ENCODE measurements at places on chromosomes 2 and 18.

DNA sequence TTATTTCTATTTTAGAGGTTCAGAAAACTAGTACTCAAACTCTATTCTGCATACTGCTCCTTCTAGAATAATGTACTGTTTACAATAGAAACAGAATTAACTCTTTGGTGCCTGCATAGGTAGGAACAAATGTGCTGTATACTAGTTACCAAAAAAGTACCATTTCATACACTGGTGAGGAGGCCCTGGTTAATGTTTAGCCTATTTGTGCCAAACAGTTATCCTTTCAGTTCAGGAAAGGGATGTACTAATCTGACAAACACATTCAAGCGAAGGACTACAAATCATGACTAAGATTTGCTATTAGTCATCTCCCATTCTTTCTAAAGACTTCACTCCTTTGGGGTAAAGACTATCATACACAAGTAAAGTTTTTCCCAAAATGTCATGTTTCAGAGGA lies 47.4 kb downstream of the EXOC6B start:
- no peak for DNase-seq

DNA sequence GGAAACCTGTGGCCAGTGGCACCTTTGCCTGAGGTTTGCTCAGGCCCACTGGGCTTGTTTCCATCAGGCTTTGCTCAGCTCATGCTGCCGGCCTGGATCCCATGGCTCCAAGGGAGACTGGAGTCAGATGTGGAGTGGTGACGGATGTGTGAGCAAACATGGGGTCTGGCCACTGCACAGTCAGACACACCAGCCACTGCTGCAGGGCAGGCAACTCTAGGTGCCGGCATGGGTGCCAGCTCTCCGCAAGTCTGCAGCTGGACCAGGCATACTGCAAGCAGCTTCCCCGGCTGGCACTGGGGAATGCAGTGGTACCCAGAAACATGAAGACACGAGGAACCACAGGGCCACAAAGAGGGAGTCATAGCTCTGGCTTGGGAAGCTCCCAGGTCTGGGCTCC lies 37.4 kb downstream of the TDRD15 start:
- DNase-seq: no peak

GRCh38 chr18:66562279-66562678 lies 41.6 kb downstream of the CDH19 start:
- DNase-seq: no peak

GRCh38 chr2:16148632-16149348 lies 208.4 kb downstream of the MYCN start:
- DNase-seq: no peak

- DNase-seq: no peak
Measured at GRCh38 chr2:16050261-16050907, 110.0 kb downstream of the MYCN start.

DNA sequence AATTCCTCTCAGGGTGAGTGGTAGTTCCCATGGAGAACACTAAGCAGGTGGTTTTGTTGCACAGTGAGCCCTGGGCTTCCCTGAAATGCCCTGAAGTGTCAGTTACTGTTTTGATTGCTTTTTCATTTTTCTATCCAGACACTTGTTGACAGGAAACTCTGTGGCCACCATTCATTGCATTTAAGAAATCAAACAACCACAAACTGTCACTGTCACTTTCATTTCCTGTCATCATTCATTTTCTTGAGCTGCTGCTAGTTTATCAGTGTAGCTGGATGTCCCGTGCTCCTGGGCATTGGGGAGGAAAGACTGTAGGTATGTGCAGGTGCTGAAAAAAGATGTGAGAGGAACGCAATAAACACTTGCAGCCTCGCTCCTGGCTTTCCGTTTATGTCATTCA lies 891.6 kb upstream of the ZEB2 start:
- peak; percentile 78 for DNase-seq

GRCh38 chr2:229257985-229258384 lies 13.1 kb downstream of the PID1 start:
- no peak for DNase-seq

GRCh38 chr18:23032030-23032582 lies 99.0 kb downstream of the RBBP8 start:
- no peak for DNase-seq
